ENCODE measurements at places on chromosomes 1 and 21.

DNA sequence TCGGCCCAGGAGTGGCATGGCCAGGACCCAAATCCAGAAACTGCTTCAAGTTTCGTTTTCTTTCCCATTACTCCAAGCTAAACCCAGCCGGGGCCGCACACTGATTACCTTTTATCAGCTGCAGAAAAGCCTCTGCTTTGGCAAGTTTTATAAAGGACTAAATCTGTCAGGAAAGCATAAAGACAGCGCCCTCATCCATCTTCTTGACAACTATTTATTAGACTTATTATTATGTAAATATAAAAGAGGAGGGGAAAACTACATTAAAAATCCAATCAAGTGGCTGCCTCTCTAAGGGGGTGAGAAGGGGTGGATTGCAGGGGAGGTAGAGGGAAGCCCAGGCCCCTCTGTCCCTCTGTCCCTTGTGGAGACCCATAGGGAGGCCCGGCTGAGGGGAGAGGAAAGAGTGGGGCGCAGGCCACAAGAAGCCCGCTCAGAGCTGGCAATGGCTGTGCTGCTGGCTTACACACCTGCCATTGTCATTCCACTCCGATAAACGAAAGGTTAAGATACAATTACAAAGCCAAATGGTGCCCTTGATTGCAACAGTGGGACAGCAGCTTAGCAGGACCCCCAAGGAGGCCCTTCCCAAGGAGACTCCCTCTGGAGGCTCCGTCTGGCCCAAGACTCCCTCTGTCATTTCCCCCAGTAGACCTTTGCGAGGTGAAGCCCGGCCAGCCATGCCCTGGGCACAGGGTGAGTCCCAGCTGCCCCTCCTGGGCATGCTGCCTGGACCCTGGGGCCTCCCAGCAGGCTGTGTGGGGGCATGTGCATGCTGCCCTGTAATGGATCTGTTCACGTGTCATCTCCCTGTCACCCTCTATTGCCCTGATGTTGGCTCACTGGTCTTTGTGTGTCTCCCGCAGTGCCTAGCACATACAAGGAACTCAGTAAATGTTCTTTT lies 45.4 kb downstream of the KCND3 start:
- DNase-seq, result no peak

DNA sequence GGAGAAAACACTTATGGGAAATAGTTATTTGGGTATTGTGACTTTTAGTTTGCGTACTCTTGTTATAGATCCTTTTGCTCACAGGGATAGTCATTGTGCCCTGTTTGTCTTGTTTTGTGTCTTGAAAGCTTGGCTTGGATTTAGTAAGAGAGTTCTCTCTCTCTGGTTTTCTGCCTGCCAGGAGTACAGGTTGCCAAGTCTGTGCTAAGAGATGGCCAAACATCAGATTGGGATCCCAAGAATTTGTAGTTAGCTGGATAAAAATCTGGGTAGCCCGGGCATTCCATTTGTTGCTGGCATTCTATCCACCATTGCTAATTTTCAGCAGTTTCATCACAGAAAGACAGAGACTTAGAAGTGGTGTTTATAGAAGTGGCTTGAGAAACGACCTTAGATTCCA lies 222.2 kb downstream of the NRIP1 start:
- no peak for DNase-seq

DNA sequence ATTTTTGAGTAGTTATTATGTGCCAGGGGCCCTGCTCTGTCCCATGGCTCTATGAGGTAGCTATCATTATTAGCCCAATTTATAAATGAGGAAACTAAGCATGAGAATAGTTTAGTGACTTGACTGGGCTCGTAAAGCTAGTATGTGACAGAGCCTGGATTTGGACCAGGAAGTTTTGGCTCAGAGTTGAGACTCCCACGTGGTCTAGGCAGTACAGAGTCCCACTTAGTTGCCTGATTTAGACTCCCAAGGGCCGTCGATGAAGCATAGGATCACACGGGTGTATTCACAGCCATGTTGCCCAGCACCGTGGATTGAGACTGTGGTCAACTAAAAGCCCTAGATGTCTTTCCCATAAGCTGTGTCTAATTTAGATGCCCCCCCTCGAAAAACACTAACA lies 81.7 kb downstream of the DDX20 start:
- DNase-seq, result no peak

DNA sequence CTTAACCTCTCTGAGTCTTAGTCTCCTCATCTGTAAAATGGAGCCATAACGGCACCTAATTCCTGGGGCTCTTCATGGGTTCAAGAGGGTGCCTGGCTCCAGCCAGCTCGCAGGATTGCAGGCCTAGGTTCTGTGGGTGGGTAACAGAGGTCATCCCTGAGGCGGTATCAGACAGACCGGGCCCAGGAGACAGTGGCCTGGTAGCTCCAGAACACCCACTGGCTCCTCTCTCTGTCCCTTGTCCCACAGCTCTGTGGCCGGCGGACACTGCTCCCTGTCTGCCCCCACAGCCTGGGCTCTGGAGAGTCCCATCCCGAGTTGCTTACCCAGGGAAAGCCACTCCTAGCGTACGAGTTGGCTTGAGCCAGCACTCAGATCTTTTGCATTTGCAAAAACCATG lies 150.3 kb downstream of the PEX14 start:
- DNase-seq, result no peak

GRCh38 chr1:156860628-156861423 lies at the start of gene NTRK1:
Gene NTRK1, plus strand, starts transcription at chr1:156860865. Its CDS starts 70 bp downstream, at chr1:156860935.
- DNase-seq, result no peak

Data from HS-27A (cell line).